ENCODE measurements at places on chromosomes 1 and 21.

DNA sequence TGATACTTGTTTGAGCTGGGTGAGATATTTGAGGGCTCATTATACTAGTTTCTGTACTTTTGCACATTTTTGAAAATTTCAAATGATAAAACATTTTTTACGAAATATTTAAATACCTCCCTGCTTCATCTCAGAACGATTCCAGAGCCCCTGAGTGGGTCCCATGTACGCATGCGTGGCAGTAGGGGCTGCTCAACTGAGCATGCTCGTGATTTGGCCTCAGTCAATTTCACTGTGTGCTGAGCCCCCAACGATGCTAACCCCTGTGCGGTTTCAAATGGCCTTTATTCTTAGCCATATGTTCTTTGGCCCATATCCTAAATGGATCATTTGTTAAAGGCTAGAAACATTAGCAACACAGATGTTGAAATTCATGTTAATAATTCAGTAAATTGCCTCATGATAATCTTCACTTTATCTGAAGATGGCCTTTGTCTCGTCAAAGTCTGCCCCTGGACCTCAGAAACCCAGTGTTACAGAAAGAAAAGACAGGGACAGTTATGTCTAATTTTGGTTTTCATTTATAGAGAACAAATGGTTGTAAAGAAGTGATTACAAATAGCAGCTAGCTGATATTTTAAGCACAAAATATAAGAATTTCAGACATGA is 108.2 kb downstream of the MRPS6 start:
- DNase-seq = no peak

GRCh38 chr1:93440272-93440671 is 7.6 kb upstream of the FNBP1L start:
- DNase-seq = no peak

DNA sequence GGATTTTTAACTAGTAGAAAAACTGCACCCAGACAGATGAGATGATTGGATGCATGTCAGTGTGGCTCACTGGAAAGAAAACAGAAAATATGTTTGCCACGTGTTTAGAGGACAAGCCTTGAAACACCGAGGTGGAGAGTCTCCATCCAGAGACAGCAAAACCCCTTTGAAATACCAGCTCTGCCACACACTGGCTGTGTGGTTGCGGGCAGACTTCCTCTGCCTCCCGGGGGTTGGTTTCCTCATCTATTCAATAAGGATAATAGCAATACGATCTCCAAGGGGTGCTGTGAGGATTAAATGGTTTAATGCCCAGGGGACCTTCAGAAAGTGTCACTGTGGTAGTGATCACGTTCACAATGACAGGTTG is 67.2 kb upstream of the PARP1 start:
- no peak for DNase-seq

- no peak for DNase-seq
Measured at GRCh38 chr1:246708166-246708565, 16.0 kb upstream of the SCCPDH start.

DNA sequence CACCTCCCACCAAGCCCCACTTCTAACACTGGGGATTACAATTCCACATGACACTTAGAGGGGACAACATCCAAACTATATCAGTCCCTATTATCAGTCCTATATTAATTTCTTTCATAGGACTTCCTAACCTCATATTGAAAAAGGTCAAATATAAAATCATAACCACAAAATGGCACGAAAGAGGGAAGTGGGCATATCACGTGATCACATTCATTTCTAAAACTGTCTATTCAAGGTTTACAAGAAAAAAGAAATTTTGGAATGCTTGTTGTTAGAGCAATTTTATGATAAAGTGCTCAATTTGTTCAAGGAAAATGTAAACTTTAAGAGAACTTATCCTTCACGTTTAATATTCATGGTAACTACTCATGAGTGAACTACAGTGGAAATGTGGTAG is 13.2 kb upstream of the CDC7 start:
- no peak for DNase-seq

DNA sequence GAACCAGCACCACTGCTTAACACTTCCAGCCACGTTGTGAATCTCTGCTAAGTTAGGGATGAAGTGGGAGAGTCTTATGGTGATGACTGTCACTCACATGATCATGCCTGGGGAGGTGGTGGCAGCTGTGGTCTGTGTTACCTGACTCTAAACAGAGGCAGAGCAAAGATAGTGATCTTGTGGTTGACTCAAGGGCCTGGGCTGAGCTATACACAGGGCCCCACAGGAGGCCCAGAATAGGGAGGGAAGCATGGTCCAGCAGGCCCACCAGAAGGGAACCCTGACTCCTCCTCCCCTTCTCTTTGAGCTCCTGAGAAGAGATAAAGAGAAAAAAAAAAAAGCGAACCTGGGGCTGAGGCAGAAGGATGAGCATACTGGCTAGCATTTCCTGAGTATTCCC is 55.0 kb downstream of the PLXNA2 start:
- DNase-seq = no peak

DNA sequence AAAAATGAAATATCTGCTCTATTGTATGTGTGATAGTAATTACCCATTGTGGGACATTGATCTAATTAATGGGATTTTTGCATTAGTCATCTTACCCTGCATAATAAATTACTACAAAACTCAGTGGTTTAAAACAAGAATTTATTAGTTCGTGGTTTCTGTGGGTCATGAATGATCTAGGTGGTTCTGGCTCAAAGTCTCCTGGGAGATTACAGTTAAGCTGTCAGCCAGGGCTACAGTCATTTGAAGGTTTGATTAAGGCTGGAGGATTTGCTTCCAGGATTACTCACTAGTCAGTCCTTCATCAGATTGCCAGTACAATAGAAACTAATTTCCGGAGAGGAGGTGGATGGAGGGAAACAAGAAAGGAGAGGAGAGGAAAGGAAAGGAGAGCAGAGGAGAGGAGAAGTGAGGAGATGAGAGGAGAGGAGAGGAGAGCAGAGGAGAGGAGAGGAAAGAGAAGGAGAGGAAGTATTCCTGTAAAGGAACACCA is 60.4 kb upstream of the TNFSF4 start:
- no peak for DNase-seq

Measured in adrenal gland (tissue), 19 donors.